Coronary artery (tissue), 2 donors: ENCODE measurements at places on chromosomes 13 and 19.

GRCh38 chr19:42228641-42229040 is 8.5 kb downstream of the ZNF526 start:
- DNase-seq, result no peak

DNA sequence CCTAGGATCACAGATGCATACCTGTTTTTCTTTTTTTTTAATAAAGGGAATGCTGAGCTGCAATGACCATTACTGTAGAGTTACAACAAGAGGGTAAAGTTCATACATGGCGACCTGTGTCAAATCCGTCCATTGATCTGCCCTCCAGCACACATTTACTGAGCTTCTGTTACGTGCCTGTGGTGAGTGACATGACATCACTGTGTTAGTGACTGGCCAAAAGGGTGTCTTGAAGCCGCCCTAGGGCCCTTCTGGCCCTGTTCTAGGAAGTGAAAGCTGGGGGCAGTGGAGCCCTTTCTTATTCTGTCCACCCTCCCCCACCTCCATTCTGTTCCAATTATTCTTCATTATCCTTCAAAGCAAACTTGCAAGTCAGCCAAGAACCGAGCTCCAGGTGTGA is 66.3 kb downstream of the ZIC5 start:
- DNase-seq, result no peak

DNA sequence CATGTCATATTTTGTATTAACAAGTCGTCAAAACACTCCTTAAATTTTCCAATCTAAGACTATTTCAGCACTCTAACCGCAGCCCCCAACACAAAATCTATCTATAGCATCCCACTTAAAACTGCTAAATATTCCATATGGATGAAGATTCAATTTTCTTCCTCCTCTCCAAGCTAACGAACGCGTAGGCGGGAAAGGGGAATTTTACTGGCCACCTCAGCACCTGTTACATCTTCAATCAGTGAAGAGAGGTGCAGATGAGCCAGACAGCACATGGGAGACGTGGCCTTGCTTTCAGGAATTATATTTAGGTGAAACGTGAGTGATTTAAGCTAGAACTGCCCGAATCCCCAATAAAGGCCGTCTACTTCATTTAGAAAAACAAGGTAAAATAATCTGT is 1.1 kb downstream of the RBM26 start:
- no peak for DNase-seq

DNA sequence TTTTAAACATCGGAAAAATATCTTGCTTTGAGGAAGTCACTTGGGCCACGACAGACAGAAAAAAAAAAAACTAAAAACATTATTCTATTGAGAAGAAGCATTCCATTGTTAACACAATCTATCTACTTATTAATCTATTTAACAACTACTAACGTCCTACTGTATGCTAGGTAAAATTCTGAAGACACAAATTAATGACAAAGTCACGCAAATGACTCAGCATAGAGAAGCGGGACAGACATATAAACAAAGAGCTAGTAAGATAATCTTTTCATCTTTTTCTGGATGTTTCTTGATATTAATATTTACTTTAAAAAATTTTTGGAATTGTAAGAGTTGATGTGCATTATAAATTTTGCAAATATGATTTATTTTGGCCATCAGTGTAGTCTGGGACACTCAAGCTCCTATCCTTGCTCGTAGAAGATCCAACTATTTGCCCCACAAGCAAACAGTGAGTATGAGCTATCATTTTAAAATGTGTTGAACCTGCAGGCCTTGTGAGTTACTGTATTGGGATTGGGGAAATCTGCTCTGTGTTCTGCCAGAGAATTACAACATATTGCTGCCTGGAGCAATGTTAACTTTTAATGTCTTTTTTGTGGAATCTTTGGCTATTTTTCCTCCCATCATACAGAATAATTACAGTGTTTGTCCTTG is 109.1 kb downstream of the PCDH9 start:
- no peak for DNase-seq

- DNase-seq, result no peak
Observed at GRCh38 chr19:40229484-40229883, 3.0 kb upstream of the CCNP start.

DNA sequence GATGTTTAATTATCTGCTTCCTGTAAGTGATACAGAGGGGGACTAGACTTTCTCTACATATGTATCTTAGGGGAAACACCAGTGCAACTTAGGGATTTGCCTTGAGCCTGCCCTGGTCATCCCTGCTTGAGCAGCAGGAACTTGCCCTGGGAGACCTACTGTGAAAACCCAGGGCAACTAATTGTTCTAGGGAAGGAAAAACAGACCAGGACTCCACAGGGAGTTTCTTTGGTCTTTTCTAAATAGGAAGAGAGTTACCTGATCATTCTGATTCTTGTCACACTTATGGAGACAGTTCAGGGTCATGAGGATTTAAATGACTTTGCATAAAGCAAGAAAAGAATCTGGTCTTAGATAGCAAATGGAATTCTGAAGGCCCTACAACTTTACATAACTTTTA is 89.1 kb downstream of the WASF3 start:
- no peak for DNase-seq

- no peak for DNase-seq
Observed at GRCh38 chr13:98731925-98732324, 20.5 kb downstream of the SLC15A1 start.

- DNase-seq, result no peak
Observed at GRCh38 chr13:77513719-77514335, 21.7 kb upstream of the SCEL start.

GRCh38 chr19:4594201-4594600 is 34.7 kb upstream of the SEMA6B start:
- DNase-seq, result no peak

DNA sequence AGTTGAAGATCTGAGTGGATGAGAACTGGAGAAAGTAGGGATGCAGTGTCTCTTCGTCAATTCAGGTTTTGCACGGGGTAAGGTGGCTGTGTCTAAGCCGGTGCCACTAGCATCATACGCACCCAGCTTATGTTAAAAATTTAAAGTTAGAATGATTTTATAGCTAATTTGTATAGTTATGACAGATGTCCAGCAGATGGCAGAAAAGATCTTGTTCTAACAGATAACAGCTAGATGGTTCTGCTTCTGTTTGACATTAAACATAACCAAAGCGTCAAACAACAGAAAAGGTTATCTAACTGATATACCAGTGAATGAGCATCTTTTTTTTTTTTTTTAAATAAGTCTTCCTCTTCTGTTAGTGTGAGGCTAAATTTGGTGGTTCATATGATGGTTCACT is 18.8 kb upstream of the EDDM13 start:
- no peak for DNase-seq

DNA sequence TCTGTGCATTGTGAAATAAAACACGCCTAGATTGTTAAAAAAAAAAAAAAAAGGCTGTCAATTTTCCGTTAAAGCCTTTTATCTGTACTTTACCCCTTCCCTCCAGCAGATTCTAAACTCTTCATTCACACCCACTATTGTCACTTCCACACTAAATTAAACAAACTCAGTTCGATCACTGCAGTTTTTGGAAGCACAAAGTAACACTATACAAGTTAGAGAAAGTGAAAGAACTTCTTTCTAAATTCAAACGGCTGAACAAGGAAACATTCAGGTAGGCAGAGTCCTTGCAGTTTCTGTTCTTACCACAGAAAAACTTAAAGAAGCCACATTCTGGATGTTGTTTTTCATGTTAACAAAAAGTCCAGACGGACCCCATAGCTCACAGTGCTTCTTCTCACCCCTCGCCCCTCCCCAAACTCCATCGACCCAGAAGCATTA is 27.5 kb upstream of the UBE2L5 start:
- DNase-seq, result no peak

DNA sequence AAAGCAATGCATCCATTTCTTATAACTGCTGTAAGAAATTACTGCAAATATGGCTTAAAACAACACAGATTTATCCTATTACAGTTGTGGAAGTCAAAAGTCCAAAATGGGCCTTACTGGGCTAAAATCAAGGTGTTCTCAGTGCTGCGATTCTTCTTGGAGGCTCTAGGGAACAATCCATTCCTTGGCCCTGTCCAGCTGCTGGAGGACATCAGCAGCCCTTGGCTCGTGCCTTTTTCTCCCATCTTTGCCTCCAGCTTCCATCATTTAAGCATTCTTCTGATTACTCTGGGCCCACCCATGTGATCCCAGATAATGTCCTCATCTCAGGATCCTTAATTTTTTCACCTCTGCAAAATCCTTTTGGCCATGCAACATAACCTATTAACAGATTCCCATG is 607.1 kb downstream of the DCT start:
- no peak for DNase-seq

- no peak for DNase-seq
Observed at GRCh38 chr13:102012299-102013293, 389.3 kb downstream of the FGF14 start.

GRCh38 chr13:19089315-19089714 is 92.3 kb downstream of the TUBA3C start:
- DNase-seq, result no peak
